ENCODE measurements at places on chromosomes 11 and 22. TPM values are rescaled to one million over a fixed set of nuclear protein-coding genes. Genes with fewer than 3 reads are reported as not detected.
A peak's percentile ranks its signal among the peaks of the same experiment; 100 is the strongest.

GRCh38 chr11:34150494-34151151 is 45.2 kb downstream of the NAT10 start:
- peak; percentile 19 for DNase-seq

- DNase-seq, result no peak
Observed at GRCh38 chr11:126332221-126332711, 23.2 kb upstream of the ST3GAL4 start.

DNA sequence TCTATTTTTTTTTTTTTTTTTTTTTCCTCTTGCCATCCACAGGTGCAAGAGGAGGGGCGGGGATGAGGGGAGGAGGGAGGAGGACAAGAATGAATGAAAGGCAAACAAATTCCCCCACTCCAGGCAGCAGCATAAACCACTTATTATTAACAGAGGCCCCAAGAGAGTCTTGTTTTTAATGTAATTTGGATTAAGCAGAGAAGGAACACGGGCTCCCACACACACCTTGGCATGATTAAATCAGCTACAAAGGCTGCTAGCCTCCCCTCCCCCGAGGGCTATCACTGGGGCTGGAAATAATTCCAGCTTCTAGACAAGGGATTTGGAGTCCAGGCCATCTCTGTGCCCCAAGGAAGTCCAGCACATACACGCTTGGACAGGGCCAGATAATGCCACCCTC is 93.4 kb upstream of the DRD2 start:
- no peak for DNase-seq

DNA sequence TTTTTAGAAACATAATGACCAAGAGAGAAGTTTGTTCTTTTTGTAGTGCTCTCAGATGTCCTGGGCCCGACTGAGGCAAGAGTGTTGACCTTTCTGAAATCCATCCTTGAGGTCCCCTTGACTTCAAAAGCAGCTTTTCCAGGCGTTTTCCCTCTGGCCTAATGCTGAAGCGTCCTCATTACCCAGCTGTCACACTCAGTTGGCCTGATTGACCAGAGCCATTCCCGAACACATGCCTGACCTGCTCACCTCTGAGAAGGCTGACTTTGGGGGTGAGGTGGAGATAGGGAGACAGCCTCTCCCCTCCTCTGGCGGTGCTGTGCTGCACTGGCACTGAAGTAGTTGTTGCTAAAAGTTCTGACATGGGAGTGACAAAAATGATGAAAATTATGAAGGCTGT is 66.9 kb downstream of the ALX4 start:
- no peak for DNase-seq

DNA sequence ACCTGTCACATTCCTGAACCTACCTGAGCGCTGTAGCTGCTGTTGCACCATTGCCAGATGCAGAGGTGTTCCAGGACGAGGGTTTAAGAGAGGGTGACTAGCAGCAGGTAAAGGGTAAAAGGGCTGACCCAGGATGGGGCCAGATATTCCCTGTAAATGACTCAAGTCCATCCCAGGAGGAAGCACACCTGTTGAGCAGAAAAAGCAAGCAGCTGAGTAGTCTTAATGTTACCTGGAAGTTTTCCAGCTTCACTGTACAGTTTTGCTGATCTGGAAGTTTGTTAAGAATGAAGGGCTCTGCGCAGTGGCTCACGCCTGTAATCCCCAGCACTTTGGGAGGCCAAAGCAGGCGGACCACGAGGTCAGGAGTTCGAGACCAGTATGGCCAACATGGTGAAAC is 41.3 kb downstream of the DRG1 start:
- DNase-seq, result no peak

The CRYBB3 gene
- 0.74 TPM for total RNA-seq

DNA sequence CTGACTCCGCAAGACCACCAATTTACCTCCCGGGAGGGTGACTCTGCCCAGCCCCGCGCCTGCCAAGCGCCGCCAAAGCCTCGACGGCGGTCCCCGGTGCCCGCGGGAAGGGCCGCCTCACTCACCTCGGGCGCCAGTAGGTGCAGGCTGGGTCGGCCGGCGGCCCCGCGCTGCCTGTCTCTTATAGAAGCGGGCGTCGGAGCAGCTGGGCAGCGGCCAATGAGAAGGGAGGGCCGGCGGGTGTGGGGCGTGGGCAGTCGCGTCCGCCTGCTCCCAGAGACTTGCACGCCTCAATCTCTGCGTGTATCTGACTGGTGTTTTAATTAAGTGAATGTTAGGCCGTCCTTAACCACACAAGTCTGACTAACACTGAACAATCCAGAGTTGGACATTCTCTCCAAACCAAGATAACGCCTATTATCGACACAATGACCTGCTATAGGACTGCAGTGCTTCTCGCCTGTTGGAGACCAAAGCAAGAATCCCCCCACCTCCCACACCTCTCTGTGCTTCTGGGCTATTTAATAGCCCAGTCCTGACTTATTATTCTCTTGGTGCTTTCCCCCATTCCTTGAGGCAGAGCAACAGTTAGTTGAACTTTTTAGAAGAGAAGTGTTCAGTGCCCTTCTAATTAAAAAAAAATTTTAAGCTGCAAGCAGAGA is at the start of gene TPH1:
TSS of gene TPH1 (minus strand) at position 154 of the 662 bp plus-strand sequence. CDS start 5,507 bp downstream, outside the sequence.
- peak; percentile 67 for DNase-seq

DNA sequence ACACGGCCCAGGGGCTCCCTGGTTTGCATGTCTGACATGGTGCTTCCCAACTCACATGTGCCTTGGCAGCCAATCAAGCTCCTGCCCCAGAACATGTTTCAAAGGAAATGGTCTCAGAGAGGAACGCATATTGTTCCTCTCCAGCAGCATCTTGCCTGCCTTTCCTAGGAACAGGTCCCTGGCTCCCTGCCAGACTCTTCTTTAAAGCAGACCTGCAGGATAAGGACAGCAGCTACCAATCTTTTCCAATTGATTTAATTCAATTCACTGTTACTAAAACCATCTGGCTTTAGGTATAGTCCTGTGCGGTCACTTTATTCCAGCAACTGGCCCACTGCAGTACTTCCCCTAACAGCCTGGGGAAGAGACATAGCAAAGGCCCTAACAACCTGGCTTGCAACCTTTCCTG is 79.9 kb downstream of the AMBRA1 start:
- DNase-seq, result no peak

DNA sequence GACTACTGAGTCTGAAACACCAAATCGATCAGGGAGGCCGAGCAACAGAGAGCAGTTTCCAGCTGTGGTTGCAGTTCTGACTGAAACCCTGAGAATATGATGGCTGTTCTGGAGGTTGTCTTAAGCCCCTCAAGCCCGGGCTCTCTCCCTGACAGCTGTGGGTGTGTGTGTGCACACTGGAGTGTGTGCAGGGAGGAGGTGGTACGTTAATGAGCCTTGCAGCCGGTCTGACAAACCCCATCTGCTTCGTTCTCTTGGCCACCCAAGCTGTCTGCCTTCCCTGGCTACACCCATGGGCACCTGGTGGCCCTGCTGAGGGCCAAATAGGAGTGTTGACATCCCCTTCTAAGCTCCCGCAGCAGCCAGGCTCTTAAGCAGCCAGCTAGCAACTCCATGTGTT is 189.8 kb downstream of the KIRREL3 start:
- no peak for DNase-seq

The MSANTD2 gene
- 15.4 TPM for total RNA-seq
